ENCODE measurements at places on chromosomes 16 and 17.

DNA sequence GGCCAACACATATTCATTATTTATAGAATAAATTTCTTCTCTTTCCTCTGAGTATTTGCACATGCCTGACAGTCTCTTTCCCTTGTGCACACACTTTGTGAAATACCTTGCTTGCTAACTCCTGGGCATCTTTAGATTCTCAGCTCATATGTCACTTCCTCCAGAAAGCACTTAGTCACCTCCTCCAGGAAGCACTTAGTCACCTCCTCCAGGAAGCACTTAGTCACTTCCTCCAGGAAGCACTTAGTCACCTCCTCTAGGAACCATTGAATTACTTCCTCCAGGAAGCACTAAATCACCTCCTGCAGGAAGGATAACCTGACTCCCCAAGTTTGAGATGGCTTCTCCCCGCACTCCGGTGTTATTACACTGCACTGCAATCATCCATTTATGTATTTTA is 462.5 kb upstream of the EEF2KMT start:
- no peak for DNase-seq

GRCh38 chr16:52488837-52489289 is 58.1 kb downstream of the TOX3 start:
- no peak for DNase-seq

GRCh38 chr17:16254773-16255400 is 37.9 kb downstream of the PIGL start:
- DNase-seq = no peak

GRCh38 chr17:7834542-7834956 is 532 bp downstream of the KDM6B start:
- no peak for DNase-seq

GRCh38 chr17:78343543-78344201 is 16.2 kb downstream of the SOCS3 start:
- DNase-seq = no peak
